ENCODE measurements at places on chromosomes 3 and 15.

- DNase-seq: no peak
Measured at GRCh38 chr15:63491116-63491827, 13.1 kb upstream of the USP3 start.

- no peak for DNase-seq
Measured at GRCh38 chr3:80213086-80213485, 445.3 kb upstream of the ROBO1 start.

DNA sequence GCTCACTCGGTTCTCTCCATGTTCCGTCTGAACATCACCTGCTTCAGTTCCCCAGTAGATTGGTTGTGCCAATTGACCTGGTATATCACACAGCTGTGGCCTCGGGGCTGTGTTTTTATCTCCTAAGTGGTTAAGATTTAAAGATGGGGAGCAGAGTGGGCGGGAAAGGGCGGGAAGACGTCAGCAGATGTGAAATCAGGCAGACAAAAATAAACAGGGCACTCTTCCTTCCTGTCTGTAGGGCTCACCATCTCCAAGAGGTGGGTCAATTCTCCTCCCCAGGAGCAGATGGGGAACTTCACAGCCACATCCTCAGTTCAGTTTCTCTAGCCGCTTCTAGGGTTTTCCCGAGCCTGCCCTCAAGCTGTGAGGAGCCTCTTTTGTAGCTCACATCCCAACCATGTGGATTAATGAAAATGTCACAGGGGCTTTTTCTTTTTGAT is 26.8 kb upstream of the LIMD1 start:
- DNase-seq: no peak

DNA sequence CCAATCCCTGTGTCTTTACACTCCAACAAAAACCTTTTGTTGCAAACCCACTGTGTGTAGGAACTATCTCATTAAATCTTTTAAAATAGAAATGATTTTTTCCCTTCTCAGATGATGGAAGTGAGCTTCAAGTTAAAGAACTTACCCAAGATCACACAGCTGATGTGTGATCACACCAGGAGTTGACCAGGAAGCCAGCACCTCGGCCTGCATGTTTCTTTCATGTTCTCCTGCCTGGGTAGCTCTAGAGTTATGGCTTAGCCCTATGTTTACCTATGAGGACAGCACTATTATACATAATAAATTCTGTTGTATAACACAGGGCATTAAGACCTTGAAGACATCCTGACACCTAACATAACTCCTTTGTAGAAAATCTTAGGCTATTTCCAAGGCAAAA is 132.1 kb upstream of the KLHL25 start:
- no peak for DNase-seq

DNA sequence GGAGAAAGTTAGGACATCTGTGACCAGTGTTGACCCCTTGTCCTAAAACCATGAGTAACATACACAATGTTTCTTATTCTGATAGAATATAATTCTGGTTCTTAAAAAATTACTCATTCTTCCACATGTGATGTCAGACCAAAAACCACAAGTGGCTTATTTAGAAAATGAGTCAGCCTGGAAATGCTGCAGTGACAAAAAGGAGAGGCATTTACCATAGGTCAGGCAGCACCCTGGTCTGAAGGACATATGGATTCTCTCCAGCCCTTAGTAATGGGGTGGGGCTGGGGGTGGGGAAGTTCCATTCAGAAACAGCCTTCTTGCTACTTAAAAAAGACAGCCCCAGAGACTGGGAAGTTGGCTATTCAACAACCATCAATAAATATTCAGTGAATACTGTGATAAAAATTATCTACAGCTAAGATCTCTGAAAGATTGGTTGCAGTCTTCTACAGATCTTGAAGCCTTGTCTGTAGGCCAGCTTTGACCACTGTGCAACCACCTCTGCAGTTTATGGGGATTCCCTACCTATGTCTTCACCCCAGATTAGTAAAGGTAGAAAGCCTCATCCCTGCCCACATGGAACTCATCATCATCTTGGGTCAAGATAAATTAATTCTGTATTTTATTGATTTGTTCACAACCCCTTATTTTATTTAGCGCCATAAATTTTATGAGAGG is 34.9 kb upstream of the TIMP4 start:
- no peak for DNase-seq

- no peak for DNase-seq
Measured at GRCh38 chr3:32325927-32326326, 65.7 kb upstream of the CMTM7 start.

GRCh38 chr3:188455748-188456147 is 301.8 kb downstream of the LPP start:
- no peak for DNase-seq

GRCh38 chr3:161291191-161291901 is 70.2 kb downstream of the NMD3 start:
- no peak for DNase-seq

DNA sequence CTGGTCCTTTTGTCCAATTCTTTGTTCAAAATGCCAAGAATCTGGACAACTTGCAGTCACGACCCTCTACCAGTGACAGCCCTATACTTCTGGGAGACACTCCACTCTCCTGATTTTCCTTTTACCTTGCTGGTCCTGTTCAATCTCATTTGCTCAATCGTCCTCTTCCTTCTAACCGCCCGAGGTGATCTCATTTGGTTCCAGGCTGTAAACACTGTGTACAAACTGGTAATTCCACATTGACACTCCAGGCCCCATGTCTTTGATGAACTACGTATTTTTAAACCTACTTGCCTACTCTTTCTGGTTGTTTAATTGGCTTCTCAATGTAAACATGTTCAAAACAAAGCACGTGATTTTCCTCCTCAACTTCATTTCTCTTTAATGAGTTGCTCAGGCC is 23.7 kb upstream of the C3orf49 start:
- no peak for DNase-seq

- DNase-seq: no peak
Measured at GRCh38 chr3:197241173-197241572, 57.2 kb downstream of the DLG1 start.

GRCh38 chr3:53069422-53070068 is 23.7 kb upstream of the SFMBT1 start:
- DNase-seq: no peak

GRCh38 chr3:154071146-154071545 is 50.0 kb upstream of the ARHGEF26 start:
- DNase-seq: no peak

Measured in stimulated activated CD4-positive, alpha-beta T cell treated with anti-CD3 and anti-CD28 coated beads, Interleukin-1b, Interleukin-23, amount 100 ng/mL, for 1 hour (primary cell).